HepG2 (cell line): ENCODE measurements at places on chromosomes 6 and 20.

GRCh38 chr6:125375821-125376220 lies 74.1 kb upstream of the HDDC2 start:
- DNase-seq: no peak

DNA sequence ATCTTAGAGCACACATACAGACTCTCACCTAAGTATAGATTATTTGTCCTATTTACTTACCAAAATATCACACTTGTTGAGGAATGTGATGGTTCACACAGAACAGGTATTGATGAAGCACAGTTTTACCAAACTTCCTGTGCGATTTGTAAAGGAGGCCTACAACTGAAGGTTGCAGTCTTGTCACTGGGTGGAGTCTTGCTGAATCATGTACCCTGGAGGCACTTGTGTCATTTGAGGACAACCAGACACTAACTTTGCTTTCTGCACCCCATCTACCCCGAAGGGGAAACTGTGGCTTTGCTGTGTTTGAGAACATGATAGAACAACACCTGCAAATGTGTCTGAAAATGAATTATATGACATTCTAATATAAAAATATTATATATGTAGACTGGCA lies 32.4 kb upstream of the HINT3 start:
- no peak for DNase-seq

GRCh38 chr20:44218446-44218845 lies 7.9 kb upstream of the OSER1 start:
- DNase-seq: no peak

GRCh38 chr6:111731456-111732195 lies 125.9 kb upstream of the TRAF3IP2 start:
- DNase-seq: no peak

DNA sequence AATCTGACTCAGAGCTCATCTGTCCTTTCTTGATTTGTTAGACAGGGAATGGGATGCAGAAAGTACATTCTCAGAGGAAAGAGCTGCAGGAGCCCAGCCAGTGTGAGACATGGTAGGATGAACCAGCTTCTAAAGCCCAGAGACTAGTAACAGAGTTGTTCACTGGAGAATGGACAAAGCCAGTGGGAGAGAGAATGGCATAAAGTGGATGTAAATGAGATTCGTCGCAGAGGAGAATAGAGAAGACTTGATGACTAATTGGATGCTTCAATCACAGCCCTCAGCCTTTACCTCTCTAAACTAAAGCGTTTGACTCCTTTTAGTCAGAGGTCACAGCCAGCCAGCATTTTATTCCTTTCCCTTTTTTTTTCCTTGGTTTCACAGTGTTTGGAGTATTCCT lies 25.5 kb upstream of the L3MBTL3 start:
- DNase-seq: no peak

DNA sequence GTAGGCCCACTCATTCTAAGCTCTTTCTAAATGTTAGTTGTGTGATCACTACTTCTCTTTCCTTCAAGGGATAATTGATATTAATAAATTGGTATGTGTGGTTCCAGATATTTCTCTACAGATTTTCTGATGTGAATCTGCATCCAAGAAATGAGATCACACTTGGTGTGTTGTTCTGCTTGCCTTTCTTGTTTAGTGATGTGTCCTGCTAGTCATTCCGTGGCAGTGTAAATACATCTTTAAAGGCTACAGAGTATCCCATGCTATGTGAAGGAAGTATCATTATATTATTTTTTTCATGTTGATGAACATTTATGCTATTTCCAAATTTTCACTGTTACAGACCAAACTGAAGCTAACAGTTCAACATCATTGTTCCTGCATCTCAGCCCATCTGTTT lies 13.2 kb downstream of the CDH26 start:
- DNase-seq: no peak
